ENCODE measurements at places on chromosomes 5 and 9. TPM values are rescaled to one million over a fixed set of nuclear protein-coding genes. Genes with fewer than 3 reads are reported as not detected.

The TLX3 gene
- total RNA-seq: not detected

The TAF11L2 gene
- not detected for total RNA-seq

The CDH9 gene
- not detected for total RNA-seq

The UIMC1 gene
- 36.2 TPM for total RNA-seq

The CD274 gene
- 5.9 TPM for total RNA-seq

The NPR3 gene
- total RNA-seq: 14.9 TPM

The ZFP62 gene
- total RNA-seq: 24.1 TPM
